Smooth muscle cell of the umbilical artery (primary cell): ENCODE measurements at places on chromosomes 13 and 19. TPM values are rescaled to one million over a fixed set of nuclear protein-coding genes. Genes with fewer than 3 reads are reported as not detected.

Gene KIR2DL3
- not detected in 2 replicates for total RNA-seq

Gene PSG6
- total RNA-seq, result not detected in 2 replicates

Gene CACNA1A
- total RNA-seq, result 14.3 and 22.2 TPM in 2 replicates

Gene PRX
- total RNA-seq, result 0.89 and 1.2 TPM in 2 replicates

Gene ZNF699
- 15.4 and 19.0 TPM in 2 replicates for total RNA-seq

Gene PTH2
- not detected in 2 replicates for total RNA-seq

Gene ZNF729
- not detected in 2 replicates for total RNA-seq

Gene SLITRK6
- total RNA-seq, result not detected in 2 replicates

Gene RGL3
- total RNA-seq, result 0.30 TPM in 1 of 2 replicates, not detected in the other

Gene ZNF470
- total RNA-seq, result 9.5 and 12.2 TPM in 2 replicates

Gene LILRA1
- not detected in 2 replicates for total RNA-seq

Gene GAPDHS
- not detected in 2 replicates for total RNA-seq

Gene ZNF563
- total RNA-seq, result 3.5 and 5.6 TPM in 2 replicates
